B cell (primary cell): ENCODE measurements at places on chromosomes 3 and 15. TPM values are rescaled to one million over a fixed set of nuclear protein-coding genes. Genes with fewer than 3 reads are reported as not detected.
A peak's percentile ranks its signal among the peaks of the same experiment; 100 is the strongest.

OR5H15 gene
- not detected in 2 replicates for total RNA-seq

FSD2 gene
- not detected in 2 replicates for total RNA-seq

PRR20G gene
- total RNA-seq = not detected in 2 replicates

RAD51 gene
- total RNA-seq = 1.9 and 2.0 TPM in 2 replicates

TTLL13 gene
- total RNA-seq = 0.22 and 0.42 TPM in 2 replicates

CNTN6 gene
- not detected in 2 replicates for total RNA-seq

FBXO40 gene
- total RNA-seq = not detected in 2 replicates

ASTE1 gene
- 21.8 and 23.0 TPM in 2 replicates for total RNA-seq

LIPH gene
- total RNA-seq = not detected in 2 replicates

GRCh38 chr3:11080492-11080891 is 73.8 kb upstream of the HRH1 start:
- no peak for DNase-seq

- peak; percentile 47 for DNase-seq
These were observed 138.2 kb downstream of the UBE2E2 start for GRCh38 chr3:23341147-23341838.

DNA sequence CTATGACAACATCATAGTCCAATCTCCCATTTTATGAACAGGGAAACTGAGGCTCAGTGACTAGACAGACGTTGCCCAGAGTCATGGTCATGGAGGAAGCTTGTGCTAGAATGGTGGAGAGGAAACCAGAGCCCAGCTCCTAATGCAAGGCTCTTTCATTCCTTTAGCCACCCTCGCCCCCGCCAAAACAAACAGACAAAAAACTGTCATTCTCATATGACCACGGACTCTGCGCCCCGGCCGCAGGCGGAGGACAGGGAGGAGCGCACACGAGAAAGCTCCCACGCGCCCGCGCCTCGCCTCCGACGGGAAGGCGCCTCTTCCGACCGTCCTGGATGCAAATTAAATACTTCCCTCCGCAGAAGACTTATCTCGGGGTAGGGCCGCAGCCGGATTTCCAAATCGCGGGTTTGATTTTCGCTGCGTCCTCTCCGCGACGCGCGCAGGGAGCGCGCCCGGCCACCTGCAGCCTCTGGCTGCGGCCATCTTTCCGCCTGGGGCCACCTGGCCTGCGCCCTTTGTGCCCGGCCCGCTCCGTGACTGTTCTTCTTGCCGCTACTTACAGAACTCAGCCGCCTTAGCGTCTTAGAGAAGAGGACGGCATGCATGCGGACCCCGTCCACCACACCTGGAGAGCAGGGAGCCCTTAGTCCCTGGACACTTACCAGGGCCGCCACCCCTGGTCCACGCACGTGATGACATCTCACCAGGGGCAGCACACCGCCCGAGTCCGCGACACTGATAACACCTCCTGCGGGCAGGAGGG is 670 bp upstream of the ATP13A3 start:
- peak; percentile 75 for DNase-seq

GRCh38 chr3:63096248-63097058 is 181.7 kb upstream of the SYNPR start:
- DNase-seq = no peak

- DNase-seq = no peak
These were observed 11.2 kb downstream of the CDCP1 start for GRCh38 chr3:45134758-45135521.

GRCh38 chr3:32106929-32107362 is 526 bp downstream of the GPD1L start:
- DNase-seq = no peak

- peak; percentile 6 for DNase-seq
These were observed 405.8 kb downstream of the IGSF11 start for GRCh38 chr3:118628704-118629341.

- DNase-seq = no peak
These were observed 440.8 kb downstream of the PYDC2 start for GRCh38 chr3:191901741-191902140.

- DNase-seq = no peak
These were observed 22.2 kb upstream of the TRIM42 start for GRCh38 chr3:140655678-140656077.

DNA sequence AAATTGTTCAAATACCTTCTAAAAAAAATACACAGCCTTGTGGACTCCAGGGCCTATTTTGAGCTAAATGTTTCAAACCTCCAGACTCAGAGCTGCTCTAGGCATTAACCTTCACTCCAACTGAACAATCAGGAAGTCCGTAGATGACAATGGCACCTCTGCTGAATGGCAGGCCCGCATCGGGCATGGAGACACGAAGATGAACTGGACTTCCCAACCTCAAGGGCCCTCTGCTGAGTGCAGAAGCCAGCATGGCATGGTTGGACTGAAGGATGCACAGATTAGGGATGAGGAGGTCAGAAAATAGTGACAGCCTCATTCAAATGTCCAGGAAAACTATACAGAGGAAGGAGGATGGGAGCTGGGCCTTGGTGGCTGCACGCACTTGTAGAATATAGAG is 2.2 kb downstream of the FAM174B start:
- no peak for DNase-seq

DNA sequence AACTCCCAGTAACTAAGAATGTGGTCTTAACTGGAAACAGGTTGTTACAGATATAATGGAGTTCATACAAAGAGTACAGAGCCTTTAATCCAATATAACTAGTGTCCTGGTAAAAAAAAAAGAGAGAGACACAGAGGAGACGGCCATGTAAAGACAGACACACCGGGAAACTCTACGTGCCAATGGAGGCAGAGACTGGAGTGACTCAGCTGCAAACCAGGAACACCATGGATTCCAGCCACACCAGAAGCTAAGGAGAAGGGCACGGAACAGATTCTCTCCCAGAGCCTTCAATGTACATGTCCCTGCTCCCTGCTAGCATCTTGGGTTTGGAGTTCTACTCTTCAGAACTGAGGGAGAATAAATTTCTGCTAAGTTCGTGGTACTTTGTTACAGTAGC is 4.5 kb downstream of the RNF168 start:
- DNase-seq = no peak

DNA sequence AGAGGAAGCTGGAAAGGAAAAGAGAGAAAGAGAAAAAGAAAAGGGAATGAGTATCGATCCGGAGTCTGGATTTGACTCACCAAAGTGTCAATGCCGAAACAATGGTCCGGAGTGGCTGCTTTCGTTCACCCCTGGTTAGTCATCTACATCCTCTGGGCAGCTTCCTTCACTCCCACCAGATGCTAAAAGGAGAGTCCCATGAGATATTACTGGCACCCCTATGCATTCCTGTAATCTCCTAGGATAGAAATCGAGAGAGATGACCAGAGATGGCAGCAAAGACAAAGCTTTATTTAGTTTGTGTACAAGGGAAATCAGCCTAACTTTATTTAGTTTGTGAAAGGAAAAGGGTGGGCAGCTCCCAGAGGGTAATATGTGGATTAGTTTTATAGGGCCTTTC is 622.2 kb downstream of the ZPLD1 start:
- DNase-seq = no peak

- DNase-seq = peak; percentile 20
These were observed 662.9 kb downstream of the SQOR start for GRCh38 chr15:46297766-46298165.

GRCh38 chr3:161187046-161187445 is 34.1 kb upstream of the NMD3 start:
- DNase-seq = no peak

DNA sequence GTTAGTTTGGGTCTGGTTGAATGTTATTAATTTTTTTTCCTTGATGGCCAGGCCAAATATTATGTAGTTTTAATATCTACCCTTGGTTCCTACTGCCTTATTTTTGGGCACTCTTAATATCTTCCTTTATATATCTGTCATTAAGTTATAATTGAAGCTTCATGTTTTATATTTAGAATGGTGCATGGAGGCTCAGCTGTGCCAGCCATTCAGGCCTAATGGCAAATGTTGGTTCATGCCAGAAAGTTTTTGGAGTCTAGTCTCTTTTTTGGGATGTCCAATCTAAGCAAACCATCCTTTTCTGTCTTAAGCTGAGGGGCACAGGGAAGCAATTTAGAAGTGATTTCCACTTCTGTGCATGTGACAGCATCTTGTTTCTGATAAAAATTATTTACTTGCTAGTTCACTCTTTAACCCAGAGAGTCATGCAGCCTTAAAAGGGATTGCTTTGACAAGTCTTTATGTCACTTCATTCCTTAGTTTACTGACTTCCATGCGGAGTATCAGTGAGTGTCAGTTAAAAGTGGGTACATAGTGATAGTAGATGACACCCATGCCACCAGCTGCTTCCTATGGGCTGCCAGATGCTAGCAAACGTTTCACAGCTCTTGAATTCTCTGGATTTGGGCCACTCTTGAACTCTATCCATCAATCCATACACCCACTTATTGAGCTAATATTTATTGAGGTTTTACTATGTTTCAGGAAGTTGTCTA is 33.0 kb downstream of the MITF start:
- DNase-seq = no peak

DNA sequence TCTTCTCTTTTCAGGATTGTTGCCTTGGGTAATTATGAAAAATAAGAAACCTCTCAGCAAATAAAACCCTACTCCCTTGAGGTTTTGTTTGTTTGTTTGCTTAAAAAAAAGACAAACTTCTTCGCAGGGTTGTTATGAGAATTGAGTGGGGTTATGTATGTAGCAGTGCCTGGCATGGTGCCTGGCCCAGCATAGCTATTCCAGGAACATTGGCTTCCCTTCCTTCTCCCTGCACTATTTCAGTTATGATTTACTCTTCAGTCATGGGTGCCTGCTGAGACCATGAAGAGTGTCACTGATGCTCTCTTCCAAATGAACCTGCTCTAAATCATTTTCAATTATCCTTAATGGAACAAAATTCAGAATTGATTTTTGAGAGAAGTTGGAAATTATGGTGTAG is 283.5 kb upstream of the ROPN1 start:
- DNase-seq = no peak

DNA sequence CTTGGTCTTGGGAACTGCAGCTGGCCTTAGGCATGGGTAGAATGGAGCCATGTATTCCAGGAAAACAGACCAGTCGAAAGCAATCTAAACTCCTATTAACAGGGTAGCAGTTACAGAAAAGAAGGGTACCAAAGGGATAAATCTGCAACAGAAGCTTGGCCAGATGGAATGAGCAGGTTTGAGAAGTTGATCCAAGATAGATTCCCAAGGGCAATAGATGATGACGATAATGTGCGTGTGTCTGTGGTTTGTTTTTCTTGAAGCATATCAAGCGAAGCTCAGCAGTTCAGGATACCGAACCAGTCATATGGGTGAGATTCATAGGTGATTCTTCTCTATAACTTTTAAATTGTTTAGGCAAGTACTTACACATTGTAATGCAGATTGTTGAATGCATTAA is 203.8 kb upstream of the SEMA6D start:
- DNase-seq = no peak

- no peak for DNase-seq
These were observed 3.1 kb downstream of the NSUN3 start for GRCh38 chr3:94065819-94066480.

GRCh38 chr3:191235331-191236314 is 36.6 kb downstream of the OSTN start:
- peak; percentile 21 for DNase-seq

GRCh38 chr15:75335705-75336355 is at the start of gene COMMD4:
TSS of gene COMMD4 (plus strand) at chr15:75336063. CDS start at chr15:75336090, 27 bp downstream.
- peak; percentile 81 for DNase-seq

- DNase-seq = no peak
These were observed 111.0 kb downstream of the LRRK1 start for GRCh38 chr15:101029971-101030661.

- peak; percentile 29 for DNase-seq
These were observed 27.2 kb downstream of the SPINK8 start for GRCh38 chr3:48306290-48306689.

DNA sequence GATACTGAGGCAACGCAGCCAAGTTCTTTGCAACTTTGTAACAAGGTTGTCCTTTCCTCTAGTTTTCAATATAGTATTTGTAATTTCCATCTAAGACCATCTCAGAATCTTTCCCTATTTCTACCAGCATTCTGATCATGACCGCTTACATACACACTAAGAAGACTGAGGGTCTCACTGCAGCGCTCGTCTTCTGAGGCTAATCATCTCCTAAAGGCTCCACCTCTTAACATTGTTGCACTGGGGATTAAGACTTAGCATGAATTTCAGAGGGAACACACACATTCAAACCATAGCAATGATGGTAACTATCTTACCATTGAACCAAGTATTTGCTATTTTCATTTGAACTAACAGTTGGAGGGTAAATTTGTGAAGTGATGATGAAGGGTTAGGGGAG is 463.3 kb upstream of the CCDC54 start:
- DNase-seq = no peak

- no peak for DNase-seq
These were observed 64.6 kb downstream of the TPRG1 start for GRCh38 chr3:189236352-189236751.

GRCh38 chr15:31208817-31209216 is 107.3 kb upstream of the TRPM1 start:
- DNase-seq = no peak

GRCh38 chr3:63910891-63911290 is 1.3 kb downstream of the SCAANT1 start:
- DNase-seq = peak; percentile 51

GRCh38 chr3:157311633-157312375 is 124.8 kb upstream of the PTX3 start:
- no peak for DNase-seq

GRCh38 chr15:33159726-33160453 is 34.6 kb downstream of the FMN1 start:
- no peak for DNase-seq

GRCh38 chr3:19775765-19776164 is 158.3 kb downstream of the EFHB start:
- no peak for DNase-seq
